NCI-H2107 (cell line): ENCODE measurements at places on chromosomes 2 and 18.

DNA sequence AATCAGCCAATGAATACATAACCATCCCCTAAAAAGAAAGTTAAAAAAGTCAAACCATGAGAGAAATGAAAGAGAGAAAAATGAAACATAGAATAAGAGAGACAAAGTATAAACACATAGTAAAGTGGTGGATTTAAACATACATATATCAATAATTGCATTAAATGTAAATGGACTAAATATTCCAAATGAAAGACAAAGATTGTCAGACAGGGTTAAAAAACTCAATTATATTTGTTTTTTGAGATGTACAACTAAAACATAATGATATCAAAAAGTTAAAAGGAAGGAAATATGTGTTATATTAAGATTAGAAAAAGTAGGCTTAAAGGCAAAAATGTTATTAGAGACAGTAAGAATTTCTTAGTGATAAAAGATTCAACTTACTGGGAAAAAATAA, 83.8 kb upstream of the CELF4 start:
- DNase-seq: no peak

GRCh38 chr2:191304939-191305875, 60.0 kb downstream of the MYO1B start:
- no peak for DNase-seq

GRCh38 chr2:12502759-12503158, 214.0 kb upstream of the TRIB2 start:
- no peak for DNase-seq

DNA sequence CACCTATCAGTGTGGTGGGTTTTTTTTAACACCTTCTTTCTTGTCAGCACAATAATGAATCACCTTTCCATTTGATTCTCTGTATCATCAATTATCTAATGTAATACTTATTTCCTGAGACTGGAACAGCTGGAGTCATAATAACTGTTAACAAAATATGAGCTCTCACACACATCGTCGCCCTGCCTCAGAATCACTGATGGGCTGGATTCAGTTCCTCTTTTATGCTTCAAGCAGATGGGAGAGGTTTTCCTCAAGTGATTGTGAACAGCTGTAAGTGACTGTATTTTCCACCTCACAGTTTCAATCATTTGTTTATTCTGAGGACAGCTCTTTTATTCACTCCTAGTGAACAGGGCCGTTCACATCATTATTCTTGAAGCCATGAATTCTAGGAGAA, 330.2 kb downstream of the DSC3 start:
- DNase-seq: no peak

GRCh38 chr2:129733041-129733440, 246.4 kb upstream of the RAB6C start:
- no peak for DNase-seq

GRCh38 chr2:236843161-236843968, 242.3 kb upstream of the COPS8 start:
- no peak for DNase-seq

DNA sequence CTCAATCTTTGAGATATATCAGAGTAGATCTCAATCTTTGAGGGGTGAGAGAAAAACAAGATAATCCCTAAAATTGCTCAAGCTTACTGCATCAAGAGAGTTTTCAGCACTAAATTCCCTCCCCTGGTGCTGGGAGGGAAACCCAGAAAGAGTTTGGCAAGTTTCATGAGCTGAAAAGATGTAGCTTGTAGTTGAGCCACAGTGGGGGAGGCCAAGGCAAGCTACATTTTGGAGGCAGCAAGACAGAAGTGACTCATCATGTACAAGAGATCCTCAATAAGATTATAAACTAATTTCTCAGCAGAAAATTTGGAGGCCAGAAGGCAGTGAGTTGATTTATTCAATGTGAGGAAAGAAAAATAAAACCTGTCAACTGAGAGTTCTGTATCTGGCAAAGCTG, 308.2 kb downstream of the PIEZO2 start:
- no peak for DNase-seq

DNA sequence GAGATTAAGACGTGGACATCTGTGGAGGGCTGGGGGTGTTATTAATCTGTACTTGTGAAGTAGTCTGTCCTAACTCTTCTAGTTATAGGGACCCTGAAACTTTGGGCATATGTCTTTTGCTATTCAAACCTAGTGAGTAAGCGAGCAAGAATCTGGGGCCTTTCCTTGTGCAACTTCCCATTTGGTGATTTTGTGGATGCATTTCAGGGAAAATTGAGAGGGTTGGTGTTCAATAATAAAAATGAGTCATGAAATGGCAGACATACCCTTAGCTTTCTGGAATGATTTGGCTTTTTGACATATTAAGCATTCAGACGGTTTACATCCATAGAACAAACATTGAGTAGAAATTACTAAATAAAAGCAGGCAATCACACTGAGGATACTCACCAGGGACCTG, 17.0 kb downstream of the COL4A4 start:
- no peak for DNase-seq

DNA sequence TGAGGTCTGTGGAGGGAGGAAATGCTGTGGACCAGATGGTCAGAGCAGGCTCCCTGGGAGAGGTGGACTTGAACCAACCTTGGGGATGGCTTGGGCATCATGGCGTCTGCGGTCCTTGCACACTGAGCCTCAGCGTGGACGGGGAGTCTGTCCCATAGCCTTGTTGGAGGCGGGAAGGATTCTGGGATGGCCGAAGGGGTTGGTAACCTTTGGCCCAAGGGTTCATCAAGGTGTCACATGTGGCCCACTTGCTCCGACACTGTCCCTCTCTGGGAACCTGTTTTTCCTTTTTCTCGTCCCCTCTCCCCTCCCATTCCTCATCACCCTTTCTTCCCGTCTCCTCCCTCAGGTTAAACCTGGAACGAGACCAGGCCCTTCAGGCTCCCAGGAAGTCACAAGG, 66.4 kb downstream of the MAPK4 start:
- DNase-seq: no peak

DNA sequence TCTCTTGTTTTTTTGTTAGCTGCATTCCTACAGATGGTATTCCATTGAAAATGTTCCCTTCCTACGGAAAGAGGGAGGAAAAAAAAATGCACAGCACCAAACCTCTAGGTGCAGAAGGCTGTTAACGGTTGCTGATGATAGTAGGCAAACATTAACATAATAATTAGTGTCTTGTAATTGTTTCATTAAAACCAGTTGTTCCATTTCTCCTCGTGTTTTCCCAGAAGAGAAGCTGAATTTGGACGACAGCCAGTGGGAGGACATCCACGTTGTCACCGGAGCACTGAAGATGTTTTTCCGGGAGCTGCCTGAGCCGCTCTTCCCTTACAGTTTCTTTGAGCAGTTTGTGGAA, 494.7 kb downstream of the ARHGAP15 start:
- no peak for DNase-seq

DNA sequence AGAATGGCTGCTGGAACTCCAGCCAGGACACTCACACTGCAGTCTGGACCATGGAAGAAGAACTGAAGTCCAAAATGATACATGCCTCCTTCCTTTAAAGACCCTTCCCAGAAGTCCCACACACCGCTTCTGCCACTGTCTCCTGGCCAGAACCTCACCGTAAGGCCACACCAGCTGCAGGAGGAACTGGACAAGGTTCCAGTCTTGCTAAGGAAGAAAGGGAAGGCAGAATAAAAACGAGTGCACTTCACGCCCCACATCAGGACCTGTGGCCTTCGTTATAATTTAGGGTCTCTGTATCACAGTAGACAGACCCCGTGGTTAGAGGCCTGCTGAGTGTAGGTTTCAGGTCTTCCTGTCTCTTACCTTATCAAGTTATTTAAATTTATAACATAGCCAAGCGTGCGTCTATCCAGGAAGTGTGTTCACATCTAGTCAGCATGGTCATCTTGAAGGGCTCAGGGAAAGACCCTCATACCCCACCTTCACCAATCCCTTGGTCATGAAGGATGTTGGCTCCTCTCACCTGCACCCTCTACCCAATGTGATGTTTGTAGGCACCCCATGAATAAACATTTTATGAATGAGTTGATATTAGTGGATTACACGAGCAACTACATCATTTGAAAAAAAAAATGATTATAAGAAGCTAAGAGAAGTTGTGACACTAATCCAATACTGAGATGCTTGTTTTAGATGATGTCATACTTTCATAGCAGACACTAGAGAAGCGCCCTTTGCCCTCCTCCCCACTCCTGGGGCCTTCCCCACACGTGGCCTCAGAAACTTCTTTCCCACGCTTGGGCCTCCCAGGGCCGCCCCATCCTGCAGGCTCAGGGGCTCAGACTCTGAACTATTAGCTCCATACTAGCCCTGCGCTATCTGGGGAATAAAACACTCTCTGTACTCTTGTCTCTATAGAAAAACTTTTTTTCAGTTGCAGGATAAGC, 157.6 kb downstream of the FAM210A start:
- no peak for DNase-seq
